Esophagus squamous epithelium (tissue), 5 donors: ENCODE measurements at places on chromosomes 11 and 22.

- no peak for DNase-seq
Observed at GRCh38 chr22:42522546-42522945, 3.0 kb upstream of the RRP7A start.

- no peak for DNase-seq
Observed at GRCh38 chr11:35336726-35337125, 82.6 kb downstream of the SLC1A2 start.

GRCh38 chr11:76621466-76621865 is 49.1 kb downstream of the LRRC32 start:
- DNase-seq: no peak

- no peak for DNase-seq
Observed at GRCh38 chr11:31790649-31791048, 20.5 kb downstream of the PAX6 start.

GRCh38 chr11:34996958-34997357 is 80.5 kb downstream of the PDHX start:
- DNase-seq: no peak

DNA sequence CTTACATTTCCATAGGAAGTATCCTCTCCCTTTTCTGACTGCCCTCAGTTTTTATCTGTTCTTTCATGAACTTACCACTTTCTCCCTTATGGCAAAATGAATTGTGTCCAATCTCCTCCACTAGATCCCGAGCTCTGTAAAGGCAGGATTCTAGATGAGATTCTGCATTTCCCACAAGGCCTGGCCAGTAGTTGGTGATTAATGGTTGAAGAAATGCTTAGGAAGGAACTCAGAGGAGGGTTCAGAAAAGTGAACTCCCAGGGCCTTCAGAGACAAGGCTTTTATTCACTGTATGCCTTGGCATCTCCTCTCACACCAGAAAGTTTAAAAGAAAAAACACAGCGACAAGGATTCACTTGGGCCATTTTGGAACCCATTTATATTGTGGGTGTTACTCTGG is 66.2 kb downstream of the CCDC81 start:
- DNase-seq: no peak

DNA sequence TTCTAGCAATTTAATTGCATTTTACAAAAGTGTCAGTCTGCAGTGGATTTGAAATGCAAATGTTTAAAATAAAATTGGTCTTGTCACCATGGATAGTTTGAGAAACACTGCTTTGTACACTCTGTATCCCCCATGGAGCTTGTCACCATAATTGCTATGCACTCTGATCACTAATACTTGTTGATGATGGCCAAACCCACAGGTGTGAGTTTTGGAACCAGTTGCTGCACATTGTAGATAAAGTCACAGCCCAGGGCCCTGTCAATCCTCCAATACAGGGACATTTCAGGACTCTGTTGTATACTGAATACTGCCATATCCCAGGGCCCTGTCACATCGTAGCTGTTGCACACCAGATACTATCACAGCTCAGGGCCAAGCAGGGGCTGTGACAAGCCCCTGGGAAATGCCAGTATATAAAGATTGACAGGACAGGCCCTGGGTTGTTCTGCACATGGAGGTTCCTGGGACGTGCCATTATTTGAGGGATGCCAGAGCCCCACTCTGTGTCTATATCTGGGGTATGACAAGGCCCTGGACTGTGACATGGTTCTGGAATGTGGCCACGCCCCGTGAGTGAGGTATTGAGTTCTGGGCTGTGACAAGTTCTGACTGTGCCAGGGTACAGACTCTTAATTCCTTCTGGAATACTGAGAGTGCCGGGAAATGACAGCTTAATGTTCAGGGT is 27.9 kb upstream of the SMPD1 start:
- DNase-seq: no peak

DNA sequence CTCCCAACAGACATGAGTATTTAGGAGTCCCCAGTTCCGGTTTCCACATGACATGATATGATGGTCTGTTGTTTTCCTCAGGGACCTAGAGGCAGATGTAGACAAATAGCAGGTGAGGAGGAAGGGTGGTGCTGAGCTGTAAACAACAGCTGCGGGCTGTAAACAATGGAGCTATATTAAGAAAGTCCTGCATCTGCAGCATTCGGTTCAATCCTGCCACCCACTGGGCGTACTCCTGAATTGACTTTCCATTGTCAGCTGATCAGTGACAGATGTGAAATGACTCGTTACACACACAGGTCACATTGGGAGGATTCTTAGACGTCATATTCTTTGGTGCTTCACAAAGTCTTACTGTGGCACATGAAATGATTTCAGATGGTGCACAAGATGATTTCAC is 26.8 kb upstream of the RAG1 start:
- DNase-seq: no peak

DNA sequence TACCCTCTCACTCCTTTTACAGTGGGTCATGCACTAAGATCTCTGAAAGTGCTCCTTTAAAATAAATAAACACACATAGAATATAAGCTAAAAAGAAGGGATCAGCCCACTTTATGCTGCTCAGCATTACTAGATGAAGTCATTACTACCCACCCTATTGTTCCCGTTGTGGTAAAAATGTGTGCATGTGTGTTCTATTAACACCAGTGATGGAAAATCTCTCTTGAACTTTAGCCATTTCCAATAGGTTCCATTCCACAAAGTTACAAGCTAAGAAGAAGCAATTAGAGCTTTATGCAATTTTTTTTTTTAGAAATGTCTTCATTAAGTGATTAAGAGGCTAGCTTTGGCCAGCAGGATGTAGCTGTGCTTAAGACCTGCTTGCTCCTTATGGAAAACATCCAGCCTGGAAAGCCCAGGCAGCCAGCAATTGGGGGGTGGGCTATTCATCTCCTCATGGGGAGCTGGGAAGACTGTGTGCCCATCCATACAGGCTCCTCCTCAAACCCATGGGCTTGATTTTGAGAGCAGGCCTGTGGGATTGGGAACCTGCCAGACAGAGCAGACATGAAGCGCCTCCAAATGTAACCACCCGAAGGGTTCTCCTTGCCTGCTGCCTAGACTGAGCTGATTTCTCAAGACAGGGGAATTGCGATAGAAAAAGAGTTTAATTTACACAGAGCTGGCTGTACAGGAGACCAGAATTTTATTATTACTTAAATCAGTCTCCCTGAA is 92.9 kb upstream of the PARVA start:
- DNase-seq: no peak
